Testis (tissue), 5 donors: ENCODE measurements at places on chromosomes 16 and 17. TPM values are rescaled to one million over a fixed set of nuclear protein-coding genes. Genes with fewer than 3 reads are reported as not detected.

The WFDC1 gene
- polyA plus RNA-seq = 16.4 TPM

The OR2C1 gene
- 0.30 TPM for polyA plus RNA-seq

The MOSMO gene
- polyA plus RNA-seq = 17.4 TPM

The GNAO1 gene
- 37.1 TPM for polyA plus RNA-seq

The STX1B gene
- polyA plus RNA-seq = 5.8 TPM

The PRR29 gene
- polyA plus RNA-seq = 21.8 TPM

The PLXDC1 gene
- polyA plus RNA-seq = 40.5 TPM

The UTS2R gene
- polyA plus RNA-seq = 0.32 TPM

The NR1D1 gene
- 9.8 TPM for polyA plus RNA-seq

The MYBBP1A gene
- 32.9 TPM for polyA plus RNA-seq

DNA sequence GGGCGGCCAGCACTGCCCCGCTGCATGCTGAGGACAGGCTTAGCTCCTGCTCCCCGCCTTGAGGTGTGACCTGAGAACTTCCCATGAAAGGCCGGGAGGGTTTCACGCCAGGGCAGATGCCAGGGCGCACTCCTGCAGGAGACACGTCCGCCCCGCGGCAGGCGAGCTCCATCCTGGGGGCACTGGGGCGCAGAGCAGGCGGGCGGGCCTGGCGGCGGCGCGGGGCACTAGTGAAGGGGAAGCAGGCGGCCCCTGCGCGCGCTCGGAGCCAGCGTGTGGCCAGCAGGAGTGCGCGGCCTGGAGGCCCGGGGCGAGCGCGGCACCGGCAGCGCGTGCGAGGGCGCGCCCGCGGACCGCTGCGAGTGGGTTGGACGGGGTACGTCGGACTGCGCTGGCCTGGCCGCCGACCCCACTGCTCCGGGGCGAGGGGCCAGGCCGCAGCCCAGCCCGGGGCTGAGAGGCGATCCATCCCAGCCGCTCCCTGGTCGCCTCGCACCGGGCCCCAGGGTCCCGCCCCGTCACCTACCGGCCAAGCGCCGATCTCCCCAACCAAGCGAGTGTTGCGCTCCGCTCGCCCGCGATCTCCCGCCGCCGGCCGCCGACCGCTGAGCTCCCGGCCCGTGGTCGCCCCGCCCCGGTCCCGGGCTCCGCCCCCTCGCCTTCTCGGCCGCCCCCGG, at the start of gene MAP3K14:
TSS of gene MAP3K14 (minus strand) at position 587 of the 677 bp plus-strand sequence. CDS start 26,275 bp downstream, outside the sequence.
- peak; percentile 68 for DNase-seq

GRCh38 chr16:81500833-81501521, 56.4 kb downstream of the CMIP start:
- DNase-seq = no peak

- no peak for DNase-seq
These were observed 26.1 kb upstream of the UBE2I start for GRCh38 chr16:1283296-1283695.

GRCh38 chr17:1861391-1862010, 31.7 kb downstream of the RPA1 start:
- peak; percentile 32 for DNase-seq

DNA sequence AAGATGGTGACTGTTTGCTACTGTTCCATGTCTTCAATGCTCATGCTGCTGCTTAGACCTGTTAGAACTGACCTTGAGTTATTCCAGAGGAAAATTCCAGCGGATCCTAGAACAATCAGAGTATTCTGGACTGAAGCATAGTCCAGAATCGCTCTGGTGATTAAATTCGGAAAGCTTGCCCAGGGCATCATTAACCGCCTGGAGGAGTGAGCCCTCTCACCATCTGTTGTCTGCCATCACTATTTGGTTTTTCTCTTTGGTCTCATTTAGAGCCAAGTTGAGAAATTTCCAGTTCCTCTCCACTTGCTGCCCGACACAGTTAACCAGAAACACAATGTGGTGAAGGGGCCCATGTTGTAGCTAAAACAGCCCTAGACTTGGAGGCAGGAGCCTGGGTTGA, 104.1 kb downstream of the BMERB1 start:
- no peak for DNase-seq

DNA sequence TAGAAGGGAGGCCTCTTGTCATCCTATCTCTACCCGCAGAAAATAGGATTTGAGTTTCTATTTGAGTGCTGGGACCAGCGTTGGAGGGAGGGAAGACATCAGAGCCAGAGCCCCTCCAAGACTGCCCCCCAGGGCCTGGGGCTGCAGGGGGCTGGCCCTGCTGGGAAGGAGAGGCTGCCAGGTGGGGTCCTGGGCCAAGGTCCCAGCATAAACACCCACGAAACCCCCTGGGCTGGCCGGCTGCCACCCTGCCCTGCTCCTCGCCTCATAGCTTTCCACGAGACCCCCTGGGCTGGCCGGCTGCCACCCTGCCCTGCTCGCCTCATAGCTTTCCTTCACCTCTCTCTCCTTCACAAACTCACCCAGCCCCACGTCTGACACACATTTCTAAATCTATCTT, 10.6 kb upstream of the TEX19 start:
- no peak for DNase-seq

DNA sequence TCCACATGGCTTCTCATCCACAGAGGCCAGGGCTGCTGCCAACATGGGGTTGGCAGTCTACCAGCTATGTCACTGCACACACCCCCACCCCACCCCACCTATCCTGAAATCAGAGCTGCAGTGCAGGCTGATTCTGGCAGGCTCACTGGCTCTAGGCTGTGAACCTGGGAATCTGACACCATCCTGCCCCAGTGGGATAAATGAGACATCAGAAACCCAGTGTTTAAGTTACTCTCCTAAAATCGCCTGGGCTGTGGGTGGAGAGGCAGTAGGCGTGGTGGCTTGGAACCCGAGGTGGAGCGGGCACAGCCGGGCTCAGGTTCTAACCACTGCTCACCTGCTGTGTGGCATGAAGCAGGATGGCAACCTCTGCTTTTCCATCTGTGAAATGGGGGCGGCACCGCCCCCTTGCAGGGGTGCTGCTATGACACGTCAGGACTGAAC, 5.6 kb downstream of the SLC38A8 start:
- no peak for DNase-seq

DNA sequence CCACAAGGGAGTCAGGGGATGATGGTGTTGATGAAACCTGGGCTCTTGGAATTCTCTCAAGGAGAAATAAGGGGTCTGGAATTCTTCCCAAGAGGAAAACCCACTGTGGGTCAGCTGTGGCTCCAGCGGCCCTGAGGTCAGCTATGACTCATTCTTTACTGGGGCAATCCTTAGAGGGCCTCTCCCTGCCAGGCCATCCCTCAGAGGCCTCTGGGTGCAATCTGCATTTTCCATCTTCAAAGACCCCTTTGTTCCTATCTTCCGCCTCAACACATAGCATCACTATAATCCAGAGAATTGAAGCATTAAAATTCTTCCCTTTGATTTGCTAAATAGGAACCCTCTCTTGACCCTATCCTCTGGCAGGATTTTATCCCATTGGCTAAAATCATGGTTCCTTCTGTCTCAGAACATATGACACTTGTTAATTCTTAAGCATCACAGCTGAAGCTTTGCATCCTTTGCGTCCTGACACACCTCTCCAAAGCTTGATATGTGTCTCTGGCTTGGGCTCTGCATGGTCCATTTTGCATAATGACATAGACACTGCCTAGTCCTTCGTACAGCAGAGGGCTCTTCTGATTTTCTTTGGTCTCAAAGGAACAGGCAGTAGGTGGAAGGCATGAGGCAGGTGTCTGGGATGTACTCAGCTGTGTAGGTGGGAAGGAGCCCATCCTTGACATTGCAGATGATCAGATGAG, 4.4 kb upstream of the KRT37 start:
- no peak for DNase-seq

DNA sequence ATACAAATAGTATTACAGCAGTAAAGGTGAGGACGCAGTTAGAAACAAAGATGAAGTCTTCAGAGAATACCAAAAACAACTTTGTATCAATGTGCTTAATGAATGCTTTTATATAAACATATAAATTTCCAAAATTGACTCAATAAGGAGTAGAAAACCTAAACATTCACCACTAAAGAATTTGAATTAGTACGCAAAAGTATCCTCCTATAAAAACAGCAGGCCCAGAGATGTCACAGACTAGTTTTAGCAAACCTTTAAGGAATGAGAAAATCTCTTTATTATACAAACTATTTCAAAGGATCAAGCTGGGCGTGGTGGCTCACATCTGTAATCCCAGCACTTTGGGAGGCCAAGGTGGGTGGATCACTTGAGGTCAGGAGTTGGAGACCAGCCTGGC, 86.2 kb downstream of the OR1D5 start:
- DNase-seq = no peak

DNA sequence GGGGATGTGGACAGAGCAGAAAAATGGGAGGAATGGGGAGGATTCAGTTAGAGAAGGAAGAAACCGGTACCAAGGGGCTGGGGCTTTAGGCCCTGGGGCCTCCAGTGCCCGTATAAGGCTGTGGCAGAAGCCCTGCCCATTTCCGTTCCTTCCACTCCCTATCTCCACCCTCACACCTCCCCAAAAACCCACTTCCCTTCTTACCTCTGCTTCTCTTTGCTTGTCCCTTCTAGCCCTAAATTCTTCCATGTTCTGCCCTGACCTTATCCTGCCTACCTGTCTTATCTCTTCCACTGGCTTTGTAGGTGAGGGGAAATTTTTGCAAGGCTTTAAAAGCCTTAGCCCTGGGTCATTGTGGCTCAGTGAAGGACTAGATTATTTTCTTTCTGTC, 4.1 kb downstream of the RNF167 start:
- DNase-seq = no peak

DNA sequence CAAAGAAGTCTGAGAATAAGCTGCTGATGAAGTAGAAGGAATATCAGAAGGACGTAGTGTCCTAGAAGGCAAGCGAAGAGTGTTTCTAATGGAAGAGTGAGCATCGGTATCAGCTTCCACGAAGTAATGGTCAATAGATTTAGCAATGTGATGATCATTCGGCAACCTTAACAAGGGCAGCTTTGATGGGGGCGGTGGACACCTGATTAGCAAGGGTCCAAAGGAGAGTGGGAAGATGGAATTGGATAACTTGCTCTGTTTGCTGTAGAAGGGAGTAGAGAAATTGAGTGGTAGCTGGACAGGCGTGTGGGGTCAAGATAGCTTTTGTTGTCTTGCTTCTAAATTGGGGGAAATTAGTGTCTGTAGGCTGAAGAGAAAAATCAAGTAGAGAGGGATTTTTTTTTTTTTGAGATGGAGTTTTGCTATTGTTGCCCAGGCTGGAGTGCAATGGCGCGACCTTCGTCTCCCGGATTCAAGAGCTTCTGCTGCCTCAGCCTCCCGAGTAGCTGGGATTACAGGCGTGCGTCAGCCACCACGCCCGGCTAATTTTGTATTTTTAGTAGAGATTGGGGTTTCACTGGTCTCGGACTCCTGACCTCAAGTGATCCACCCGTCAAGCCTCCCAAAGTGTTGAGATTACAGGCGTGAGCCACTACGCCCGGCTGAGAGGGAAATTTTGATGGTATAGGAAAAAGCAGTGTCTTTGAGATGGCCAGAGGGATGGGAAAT, 13.9 kb upstream of the HES7 start:
- DNase-seq = no peak

- DNase-seq = no peak
These were observed 5.2 kb upstream of the RAI1 start for GRCh38 chr17:17675925-17676534.

DNA sequence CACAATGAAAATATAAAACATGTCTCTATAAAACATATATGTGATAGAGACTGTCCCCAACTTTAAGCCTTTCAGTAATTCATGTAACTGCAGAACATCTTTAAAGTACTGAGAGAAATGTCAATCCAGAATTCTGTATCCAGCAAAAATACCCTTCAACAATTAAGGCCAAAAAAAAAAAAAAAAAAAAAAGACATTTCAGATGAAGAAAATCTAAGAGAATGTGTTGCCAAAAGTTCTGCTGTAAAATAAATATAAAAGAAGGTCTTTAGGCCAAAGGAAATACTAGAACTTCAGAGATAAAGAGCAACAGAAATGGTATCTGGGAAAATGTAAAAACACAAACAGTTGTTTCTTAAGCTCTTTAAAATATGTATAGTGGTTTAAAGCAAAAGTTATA, 17.3 kb downstream of the BPTF start:
- DNase-seq = no peak

GRCh38 chr16:23317266-23317661, 15.2 kb downstream of the SCNN1B start:
- no peak for DNase-seq

DNA sequence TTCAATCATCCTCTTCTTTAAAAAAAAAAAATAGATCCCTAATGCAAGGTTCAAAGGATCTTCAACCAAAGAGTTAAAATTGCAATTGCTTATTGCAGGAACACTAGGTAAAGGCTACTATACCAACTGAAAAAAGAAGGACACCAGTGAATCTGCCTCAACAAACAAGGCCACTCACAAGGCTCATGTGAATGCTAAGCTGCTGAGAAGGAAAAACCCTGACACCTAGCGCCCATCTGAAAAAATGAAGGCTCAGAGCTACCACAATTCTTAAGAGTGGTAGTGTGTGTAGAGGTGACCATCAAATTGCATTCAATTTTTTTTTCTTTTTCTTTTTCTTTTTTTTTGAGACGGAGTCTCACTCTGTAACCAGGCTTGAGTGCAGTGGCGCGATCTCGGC, 201.6 kb upstream of the C17orf78 start:
- DNase-seq = peak; percentile 40

GRCh38 chr17:2697611-2698162, 13.9 kb downstream of the CLUH start:
- DNase-seq = peak; percentile 13

DNA sequence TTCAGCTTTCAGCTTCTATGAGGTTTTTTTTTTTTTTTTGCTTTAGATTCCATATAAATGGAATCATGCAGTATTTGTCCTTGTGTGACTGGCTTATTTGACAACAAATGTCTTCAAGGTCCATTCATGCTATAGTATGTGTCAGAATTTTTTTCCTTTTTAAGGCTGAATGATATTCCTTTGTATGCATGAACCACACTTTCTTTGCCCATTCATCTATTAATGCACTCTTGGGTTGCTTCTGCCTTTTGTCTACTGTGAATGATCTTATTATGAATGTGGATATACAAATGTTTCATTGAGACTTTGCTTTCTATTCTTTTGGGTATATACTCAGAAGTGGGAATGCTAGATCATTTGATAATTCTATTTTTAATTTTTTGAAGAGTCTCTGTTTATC, 27.0 kb upstream of the LRRC75A start:
- DNase-seq = no peak

DNA sequence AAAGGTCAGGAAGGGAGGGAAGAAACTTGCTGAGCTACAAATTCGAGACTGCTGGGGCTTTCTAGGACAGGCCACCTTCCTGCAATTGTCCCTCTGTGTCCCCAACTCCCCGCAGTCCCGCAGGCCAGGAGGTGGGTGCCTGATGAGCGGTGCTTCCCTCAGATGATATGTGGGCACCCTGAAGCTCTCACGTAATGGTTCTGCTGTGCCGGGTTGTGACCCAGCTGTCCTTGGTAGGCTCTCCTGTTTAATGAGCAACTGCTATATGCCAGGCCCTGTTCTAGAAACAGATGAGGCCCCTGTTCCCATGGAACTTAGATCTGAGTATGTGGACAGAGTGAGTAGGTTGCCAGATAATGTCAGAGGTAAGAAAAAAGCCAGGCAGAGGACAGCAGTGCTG, 22.0 kb upstream of the MYO15B start:
- no peak for DNase-seq
